Natural killer cell treated with Interleukin-12 subunit alpha and Interleukin-12 subunit beta and Interleukin-15 and Interleukin-18, amount 100 ng/mL, for 72 hours (primary cell): ENCODE measurements at places on chromosomes 3 and 15. TPM values are rescaled to one million over a fixed set of nuclear protein-coding genes. Genes with fewer than 3 reads are reported as not detected.

The SNAPC5 gene
- total RNA-seq = 30.8 TPM

DNA sequence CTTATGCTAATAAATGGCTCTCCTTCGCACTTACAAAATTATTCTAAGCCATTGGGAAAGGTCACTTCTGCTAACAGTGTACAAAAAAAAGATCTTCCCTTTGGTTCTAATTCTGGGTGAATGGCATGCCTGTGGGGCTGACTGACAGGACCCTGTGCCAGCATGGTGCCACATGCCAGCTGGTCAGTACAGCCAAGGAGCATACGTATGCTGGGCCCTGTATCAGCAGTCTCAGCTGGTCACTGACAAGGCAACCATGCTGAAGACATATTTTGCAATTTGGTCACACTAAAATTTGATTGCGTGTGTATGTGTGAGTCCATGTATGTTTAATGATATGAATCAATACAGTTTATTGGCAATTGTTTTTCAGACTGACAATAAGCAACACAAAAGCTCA is 246.1 kb downstream of the TBL1XR1 start:
- H3K36me3 ChIP-seq = no peaks in the 10 kb centered on the region
- no peak for DNase-seq
- no peak overlapping the region for H3K27ac ChIP-seq
- H3K4me3 ChIP-seq = no peak overlapping the region
- no peaks in the 10 kb centered on the region for H3K4me1 ChIP-seq

The KIF9 gene
- total RNA-seq = 3.2 TPM

- H3K27ac ChIP-seq = no peak overlapping the region
- peaks cover 30% of the 10 kb centered on the region for H3K27me3 ChIP-seq
- H3K4me3 ChIP-seq = no peak overlapping the region
- no peaks in the 10 kb centered on the region for H3K36me3 ChIP-seq
- no peak for DNase-seq
Measured at GRCh38 chr3:124775877-124776276, 45.6 kb downstream of the UMPS start.

DNA sequence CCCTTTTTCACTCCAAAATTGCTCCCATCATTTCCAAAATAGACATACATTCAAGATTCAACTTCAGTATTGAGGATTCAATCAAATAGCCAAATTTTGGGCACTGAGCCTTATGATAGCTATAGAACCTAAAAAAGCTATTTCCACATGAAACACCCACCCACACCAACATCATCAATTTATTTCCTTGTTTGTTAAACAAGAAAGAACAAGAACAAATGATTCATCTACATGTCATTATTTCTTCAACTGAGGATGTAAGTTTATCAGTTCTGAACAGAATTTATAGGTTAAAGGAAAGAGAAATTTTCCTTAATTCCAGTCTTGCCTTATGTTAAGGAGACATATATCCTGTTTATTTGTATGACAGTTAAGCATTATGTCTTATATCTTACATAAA is 32.2 kb downstream of the DPPA2 start:
- H3K4me3 ChIP-seq = no peak overlapping the region
- no peak overlapping the region for H3K27ac ChIP-seq
- DNase-seq = no peak
- H3K27me3 ChIP-seq = no peaks in the 10 kb centered on the region
- no peaks in the 10 kb centered on the region for H3K36me3 ChIP-seq
- H3K4me1 ChIP-seq = no peaks in the 10 kb centered on the region

- no peaks in the 10 kb centered on the region for H3K36me3 ChIP-seq
- peaks cover 28% of the 10 kb centered on the region for H3K4me1 ChIP-seq
- H3K27ac ChIP-seq = no peak overlapping the region
- DNase-seq = no peak
- no peak overlapping the region for H3K4me3 ChIP-seq
Measured at GRCh38 chr15:40111888-40112287, 3.2 kb upstream of the BMF start.

The KCNMB2 gene
- total RNA-seq = not detected

DNA sequence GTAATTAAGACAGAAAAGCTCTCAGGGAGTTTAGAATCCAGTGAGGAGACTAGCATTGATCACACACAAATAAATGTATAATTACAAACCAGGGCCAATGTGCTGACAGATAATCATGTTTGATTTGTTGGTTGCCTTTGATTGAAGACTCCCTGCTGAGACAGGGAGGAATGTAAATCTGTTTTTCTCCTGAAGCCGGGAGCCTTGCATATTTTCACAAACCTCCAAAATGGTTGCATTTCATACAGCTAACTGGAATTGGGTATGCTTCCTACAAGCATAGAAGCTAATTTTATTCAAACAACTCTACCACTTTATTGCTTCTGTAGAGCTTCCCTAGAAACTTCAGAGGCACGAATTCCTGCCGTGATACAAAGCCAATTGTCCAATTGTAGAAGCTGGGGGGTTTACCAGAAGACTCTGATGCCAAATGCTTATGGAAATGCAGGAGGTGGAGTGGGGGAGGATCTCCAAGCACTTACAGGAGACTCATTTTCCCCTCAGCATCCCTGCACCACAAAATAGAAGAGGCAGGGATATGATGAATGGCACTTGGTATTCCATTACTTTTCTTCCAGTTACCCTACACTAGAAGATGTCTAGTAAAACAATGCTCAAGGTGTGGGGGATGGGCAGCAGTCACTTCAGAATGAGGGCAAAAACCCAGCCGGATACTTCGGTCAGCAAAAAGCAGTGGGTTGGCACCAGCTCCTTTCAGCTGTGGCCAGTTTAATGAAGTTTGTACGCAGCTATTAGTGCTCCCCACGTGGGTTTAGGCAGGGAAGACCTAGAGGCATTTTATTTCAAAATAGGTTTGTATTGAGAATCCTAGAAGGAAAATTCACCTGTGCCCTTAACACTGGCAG is 11.4 kb upstream of the MEX3B start:
- no peaks in the 10 kb centered on the region for H3K36me3 ChIP-seq
- no peak overlapping the region for H3K4me3 ChIP-seq
- DNase-seq = no peak
- H3K4me1 ChIP-seq = no peaks in the 10 kb centered on the region

GRCh38 chr3:118089563-118089962 is 945.1 kb downstream of the IGSF11 start:
- H3K36me3 ChIP-seq = peaks cover 7% of the 10 kb centered on the region
- no peak for DNase-seq
- H3K27me3 ChIP-seq = no peaks in the 10 kb centered on the region

DNA sequence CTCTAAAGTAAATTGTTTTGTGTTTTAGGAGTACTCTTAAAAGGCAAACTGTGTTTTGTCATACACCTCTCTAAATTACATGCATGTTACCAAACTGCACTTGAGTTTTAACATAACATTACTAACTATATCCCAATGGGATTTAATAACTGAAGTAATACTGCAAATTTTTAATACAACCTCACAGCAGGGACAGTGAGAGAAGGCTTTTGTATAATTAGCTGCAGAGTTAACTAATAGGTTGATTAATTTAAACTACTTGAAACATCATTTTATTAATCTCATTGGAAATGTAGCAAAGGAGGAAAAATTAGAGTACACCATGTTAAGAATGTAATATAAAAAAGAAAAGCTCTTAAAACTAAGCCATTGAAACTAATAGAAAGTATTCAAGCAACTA is 417.3 kb downstream of the CADM2 start:
- H3K27ac ChIP-seq = no peak overlapping the region
- H3K4me1 ChIP-seq = no peaks in the 10 kb centered on the region
- no peak for DNase-seq
- no peaks in the 10 kb centered on the region for H3K36me3 ChIP-seq

The ACTC1 gene
- total RNA-seq = not detected
